ENCODE measurements at places on chromosomes 5 and 9. TPM values are rescaled to one million over a fixed set of nuclear protein-coding genes. Genes with fewer than 3 reads are reported as not detected.

- peak overlapping the region; percentile 89 for H3K27ac ChIP-seq
- H3K27me3 ChIP-seq = no peaks in the 10 kb centered on the region
- no peaks in the 10 kb centered on the region for H3K36me3 ChIP-seq
- no peak for DNase-seq
These were observed 650 bp downstream of the ELP1 start for GRCh38 chr9:108933231-108933717.

- no peaks in the 10 kb centered on the region for H3K36me3 ChIP-seq
- no peak overlapping the region for H3K27ac ChIP-seq
These were observed 7.9 kb downstream of the CMYA5 start for GRCh38 chr5:79697222-79698170.

- H3K27ac ChIP-seq = no peak overlapping the region
- no peak for DNase-seq
- H3K27me3 ChIP-seq = no peaks in the 10 kb centered on the region
- H3K36me3 ChIP-seq = no peaks in the 10 kb centered on the region
- no peaks in the 10 kb centered on the region for H3K4me1 ChIP-seq
These were observed 4.7 kb upstream of the FRMPD1 start for GRCh38 chr9:37645903-37646506.

- no peak for DNase-seq
- H3K27ac ChIP-seq = no peak overlapping the region
- H3K36me3 ChIP-seq = no peaks in the 10 kb centered on the region
- no peak overlapping the region for H3K4me3 ChIP-seq
- H3K4me1 ChIP-seq = no peaks in the 10 kb centered on the region
These were observed 50.8 kb upstream of the PCSK1 start for GRCh38 chr5:96483878-96484277.

GRCh38 chr9:532707-533106, 308.8 kb upstream of the DMRT1 start:
- no peaks in the 10 kb centered on the region for H3K27me3 ChIP-seq
- no peak for DNase-seq
- no peak overlapping the region for H3K27ac ChIP-seq
- peaks cover 12% of the 10 kb centered on the region for H3K4me1 ChIP-seq
- H3K4me3 ChIP-seq = no peak overlapping the region

GRCh38 chr5:79143684-79144379, 32.2 kb downstream of the BHMT start:
- no peaks in the 10 kb centered on the region for H3K4me1 ChIP-seq
- no peak overlapping the region for H3K27ac ChIP-seq
- H3K27me3 ChIP-seq = no peaks in the 10 kb centered on the region

DNA sequence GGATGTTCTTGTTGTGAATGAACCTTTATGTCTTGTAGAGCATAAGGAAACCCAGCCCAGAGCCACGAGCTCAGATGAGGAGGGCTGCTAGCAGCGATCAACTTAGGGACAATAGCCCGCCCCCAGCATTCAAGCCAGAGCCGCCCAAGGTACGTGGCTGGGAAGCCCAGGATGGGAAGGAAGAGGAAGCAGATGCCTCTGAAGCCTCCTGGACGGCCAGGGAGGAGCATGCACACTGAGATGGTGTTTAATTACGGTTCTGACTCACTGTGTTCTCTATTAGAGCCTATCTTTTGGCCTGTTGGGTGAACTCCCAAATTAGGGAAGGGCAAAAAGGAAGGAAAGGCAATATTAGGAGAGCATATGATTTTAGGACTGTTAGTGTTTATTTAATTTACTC, 75.3 kb downstream of the TJP2 start:
- H3K36me3 ChIP-seq = peaks cover 59% of the 10 kb centered on the region
- H3K27me3 ChIP-seq = no peaks in the 10 kb centered on the region
- peak; percentile 23 for DNase-seq
- H3K4me1 ChIP-seq = peaks cover 9% of the 10 kb centered on the region
- H3K4me3 ChIP-seq = no peak overlapping the region

DNA sequence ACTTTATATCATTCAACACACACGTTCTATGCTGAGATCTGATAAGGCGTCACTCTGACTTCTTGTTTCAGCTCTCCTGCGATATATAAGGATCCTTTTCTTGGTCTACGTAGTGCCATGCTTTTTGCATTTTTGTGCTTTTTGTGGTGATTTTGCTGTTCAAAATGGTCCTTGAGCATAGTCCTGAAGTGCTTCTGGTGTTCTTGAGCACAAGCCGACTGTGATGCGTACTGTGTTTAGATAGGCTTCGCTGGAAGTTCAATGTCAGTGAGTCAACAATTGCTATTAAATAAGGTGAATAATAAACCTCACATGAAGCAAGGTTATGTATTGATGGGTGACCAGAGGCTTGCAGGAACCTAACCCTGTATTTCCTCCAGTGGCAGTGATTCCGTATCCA, 46.8 kb downstream of the ACO1 start:
- H3K4me3 ChIP-seq = no peak overlapping the region
- peaks cover 28% of the 10 kb centered on the region for H3K36me3 ChIP-seq
- H3K27ac ChIP-seq = no peak overlapping the region
- no peaks in the 10 kb centered on the region for H3K4me1 ChIP-seq

DNA sequence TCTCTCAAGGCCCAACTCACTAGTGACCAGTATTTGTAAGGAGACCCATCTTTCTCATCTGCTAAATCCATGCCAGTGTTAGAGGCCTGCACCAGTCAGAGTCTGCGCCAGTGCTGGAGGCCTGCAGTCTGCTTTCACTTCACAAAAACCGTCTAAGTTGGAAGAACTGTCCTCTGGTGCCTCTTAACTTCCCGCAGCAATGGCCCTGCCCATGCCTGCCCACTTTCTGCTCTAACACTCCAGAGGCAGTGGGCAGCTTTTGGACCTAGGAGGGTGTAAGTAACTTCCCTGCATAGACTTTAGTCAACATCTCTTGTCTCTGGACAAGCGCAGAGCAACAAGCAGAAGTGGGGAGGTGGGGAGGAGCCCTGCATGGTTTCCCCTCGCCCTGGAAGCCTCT, 152.9 kb downstream of the AUH start:
- H3K27me3 ChIP-seq = no peaks in the 10 kb centered on the region
- no peak for DNase-seq
- H3K27ac ChIP-seq = peak overlapping the region; percentile 71

TRPM3 gene
- 2.4 TPM for total RNA-seq

SKP2 gene
- total RNA-seq = 10.3 TPM

PRDM9 gene
- not detected for total RNA-seq

SPRY4 gene
- total RNA-seq = 22.8 TPM

AMBP gene
- total RNA-seq = 2.1 TPM

NSG2 gene
- total RNA-seq = 1.1 TPM
